ENCODE measurements at places on chromosomes 3 and 15.

DNA sequence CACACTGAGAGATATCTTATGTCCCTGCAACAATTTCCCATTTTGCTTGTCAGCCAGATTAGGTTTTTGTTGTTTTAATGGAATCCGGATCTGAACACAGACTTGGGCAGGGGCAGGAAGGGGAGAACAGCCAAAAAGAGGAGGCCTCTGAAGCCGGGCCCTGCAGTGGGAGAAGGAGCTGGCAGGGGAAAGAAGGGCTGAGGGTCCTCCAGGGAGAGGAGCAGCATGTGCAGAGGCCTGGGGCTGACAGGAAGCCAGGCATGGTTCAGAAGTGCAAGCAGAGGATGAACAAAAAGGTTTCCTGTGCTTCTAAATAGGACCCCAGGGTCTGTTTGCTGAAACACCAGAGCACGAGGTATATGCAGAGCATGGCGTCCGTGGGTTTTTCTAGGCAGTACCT lies 49.1 kb upstream of the POMGNT2 start:
- DNase-seq = no peak

GRCh38 chr15:46260937-46261336 lies 626.1 kb downstream of the SQOR start:
- no peak for DNase-seq

GRCh38 chr3:158447408-158447807 lies 123.6 kb upstream of the MLF1 start:
- DNase-seq = no peak

GRCh38 chr15:70253461-70254156 lies 155.9 kb upstream of the TLE3 start:
- no peak for DNase-seq

GRCh38 chr3:184085389-184085852 lies 11.4 kb upstream of the HTR3E start:
- DNase-seq = no peak

GRCh38 chr3:52406231-52406661 lies 38.7 kb downstream of the SEMA3G start:
- DNase-seq = no peak

- no peak for DNase-seq
Observed at GRCh38 chr3:105967117-105967516, 98.3 kb upstream of the CBLB start.

DNA sequence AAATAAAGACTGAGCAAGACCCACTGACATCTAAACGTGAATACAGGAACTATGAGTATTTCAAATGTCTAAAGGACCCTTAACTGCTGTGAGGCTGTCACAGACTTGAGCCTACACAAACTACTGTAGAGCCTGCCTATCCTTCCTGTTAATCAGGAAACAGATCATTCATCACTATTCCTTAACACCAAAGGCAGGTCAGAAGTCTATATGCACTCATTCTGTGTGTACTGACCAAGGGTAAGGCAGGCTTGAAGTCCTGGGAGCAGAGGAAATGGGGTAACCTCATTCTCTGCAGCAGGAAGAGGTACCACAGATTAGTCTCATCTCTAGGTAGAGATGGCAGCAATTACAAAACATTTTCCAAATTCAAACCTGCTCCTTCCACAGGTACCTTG lies 30.7 kb downstream of the NPTN start:
- DNase-seq = no peak

- no peak for DNase-seq
Observed at GRCh38 chr15:48671103-48672022, 25.9 kb upstream of the FBN1 start.

DNA sequence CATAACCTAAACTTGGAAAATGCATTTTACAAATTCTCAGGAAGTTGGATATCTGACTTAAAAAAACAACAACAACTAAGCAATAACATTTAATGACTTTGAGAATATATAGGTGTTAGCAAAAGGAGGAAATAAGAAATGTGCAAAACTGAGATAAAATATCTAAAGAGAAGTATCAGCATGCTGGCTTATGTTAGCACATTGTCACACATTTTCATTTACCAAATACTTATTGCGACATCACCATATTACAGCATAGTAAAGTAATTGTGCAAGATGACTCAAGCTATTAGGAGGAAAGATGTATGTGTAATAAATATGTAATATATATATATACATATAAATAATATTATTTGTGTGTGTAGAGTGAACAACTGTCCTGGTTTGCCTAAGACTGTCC lies 9.2 kb downstream of the PTX3 start:
- DNase-seq = no peak

- no peak for DNase-seq
Observed at GRCh38 chr3:34782871-34783270, 856.5 kb upstream of the ARPP21 start.

- no peak for DNase-seq
Observed at GRCh38 chr3:133989936-133990702, 39.6 kb downstream of the SLCO2A1 start.

DNA sequence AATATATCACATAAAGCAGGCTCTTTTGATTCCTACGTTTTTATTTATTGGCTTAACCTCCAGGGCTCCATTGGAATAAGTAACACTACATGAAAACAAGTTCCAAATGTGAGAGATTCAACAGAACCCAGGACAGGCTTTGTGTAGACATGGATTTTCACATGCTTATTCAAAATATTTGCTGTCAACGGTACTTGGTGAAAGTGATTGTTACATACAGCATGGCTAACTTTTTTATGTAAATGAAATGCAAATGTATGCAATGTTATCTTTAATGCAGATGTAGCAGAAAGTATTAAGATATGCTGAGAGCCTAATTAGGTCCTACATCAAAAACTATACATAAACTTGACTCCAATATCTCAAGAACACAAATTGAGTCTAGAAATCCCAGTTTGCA lies 212.0 kb downstream of the RORA start:
- DNase-seq = no peak

DNA sequence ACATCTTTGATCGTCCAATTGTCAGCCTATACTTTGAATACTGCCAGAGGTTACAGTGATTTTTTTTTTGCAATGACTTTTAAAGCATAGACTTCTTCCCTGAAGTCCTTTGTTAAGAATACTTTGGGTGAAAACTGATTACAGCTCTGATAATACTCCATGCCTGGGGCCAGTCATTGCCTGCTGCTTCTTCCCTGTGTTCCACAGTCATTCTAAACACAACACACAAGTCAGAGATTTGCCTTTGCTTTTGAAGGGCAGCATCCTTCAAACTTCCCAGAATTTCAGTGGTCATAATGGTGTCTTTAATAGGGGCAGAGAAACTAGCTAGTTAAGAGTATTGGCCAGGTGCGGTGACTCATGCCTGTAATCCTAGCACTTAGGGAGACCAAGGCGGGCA lies 153.7 kb upstream of the PLAAT1 start:
- DNase-seq = no peak

- DNase-seq = no peak
Observed at GRCh38 chr3:4736284-4736861, 242.9 kb upstream of the BHLHE40 start.

- no peak for DNase-seq
Observed at GRCh38 chr15:40420071-40420713, 14.6 kb downstream of the IVD start.

DNA sequence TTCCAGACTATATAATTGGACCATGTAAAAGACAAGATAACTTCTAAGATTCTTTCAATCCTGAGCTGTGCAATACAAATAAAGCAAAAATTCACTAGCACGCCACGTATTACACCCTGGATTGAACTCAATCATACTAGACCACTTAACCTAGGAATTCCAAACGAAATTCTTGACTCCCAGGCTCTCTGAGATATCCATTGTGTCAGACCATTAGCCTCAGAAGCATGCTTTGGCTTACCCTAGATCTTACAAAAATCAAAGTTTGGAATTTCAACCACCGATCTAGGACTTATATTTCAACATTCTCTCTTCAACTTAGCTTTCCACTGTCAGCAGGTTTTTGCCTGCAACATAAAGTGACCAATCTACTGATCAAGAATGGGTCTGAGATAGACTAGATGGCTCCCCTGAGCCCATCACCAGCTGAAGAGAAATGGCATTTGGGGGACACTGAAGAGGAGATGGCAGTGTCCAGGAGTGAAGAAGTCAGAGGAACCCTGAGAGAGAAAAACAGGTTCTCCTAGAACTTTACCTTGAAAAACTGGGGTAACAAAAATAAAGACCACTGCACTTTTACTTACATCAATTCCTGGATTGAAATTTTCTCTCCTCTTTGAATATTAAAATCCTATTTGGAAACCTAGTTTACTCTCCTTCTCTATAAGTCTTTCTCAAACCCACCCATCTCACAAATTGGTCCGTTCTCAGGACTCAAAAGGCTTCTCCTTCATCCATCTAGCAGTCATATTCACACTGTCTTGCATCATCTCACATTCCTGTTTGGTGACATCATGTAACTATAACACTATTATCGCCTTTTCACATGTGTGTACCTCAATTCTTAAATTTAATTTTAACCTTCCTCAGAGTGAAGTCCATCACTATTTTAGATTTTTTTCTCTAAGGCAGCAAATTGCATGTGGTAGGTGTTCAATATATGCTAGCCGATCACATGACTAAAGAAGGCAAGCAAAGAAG lies 18.5 kb downstream of the CPNE4 start:
- no peak for DNase-seq

DNA sequence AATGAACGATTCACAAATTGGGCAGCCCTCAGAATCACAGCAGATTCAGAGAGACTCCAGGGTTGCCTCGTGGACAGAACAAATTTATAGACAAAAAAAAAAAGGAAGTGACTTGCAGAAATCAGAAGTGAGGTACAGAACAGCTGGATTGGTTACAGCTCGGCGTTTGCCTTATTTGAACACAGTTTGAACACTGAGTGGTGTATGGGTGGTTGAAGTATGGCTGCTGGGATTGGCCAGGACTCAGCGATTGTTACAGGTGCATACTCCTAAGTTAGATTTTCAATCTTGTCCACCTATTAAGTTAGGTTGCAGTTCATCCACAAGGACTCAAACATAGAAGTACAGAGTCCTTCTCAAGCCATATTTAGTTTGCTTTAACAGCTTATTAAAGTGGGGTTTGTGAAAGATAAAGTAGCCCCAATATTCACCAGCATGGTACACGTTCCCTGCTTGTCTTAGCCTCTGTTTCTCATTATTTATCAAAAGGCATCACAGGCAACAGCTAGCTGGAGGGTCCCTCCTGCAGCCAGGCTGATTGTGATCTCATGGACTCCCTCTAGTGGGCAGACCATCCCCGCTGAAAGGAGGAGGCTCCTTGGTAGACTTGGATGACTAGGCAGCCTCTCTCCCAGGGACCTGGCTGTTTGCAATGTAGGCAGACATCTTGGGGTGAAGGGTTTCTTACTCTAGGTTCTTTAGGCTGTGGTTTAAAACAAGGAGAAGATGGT lies 17.6 kb upstream of the ALDH1L1 start:
- DNase-seq = no peak

GRCh38 chr15:58010983-58011382 lies 54.5 kb downstream of the ALDH1A2 start:
- DNase-seq = no peak

DNA sequence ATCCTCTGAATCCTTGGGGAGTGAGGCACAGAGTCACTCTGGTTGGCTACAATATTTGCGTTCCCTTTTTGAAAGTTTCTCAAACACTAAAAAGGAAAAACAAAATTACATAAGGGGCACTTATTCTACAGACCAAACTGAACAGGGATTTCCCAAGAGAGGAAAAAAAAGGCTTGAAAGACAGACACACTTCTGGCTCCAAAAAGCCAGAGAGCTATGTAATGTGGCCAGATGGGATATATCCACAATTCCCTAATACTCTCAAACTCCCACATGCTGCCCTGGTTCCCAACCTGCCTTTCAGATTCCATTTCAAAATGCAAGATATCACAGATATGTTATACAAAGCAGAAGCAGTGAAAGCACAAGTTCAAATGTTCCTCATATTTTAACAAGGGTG lies 1.6 kb downstream of the FRMD4B start:
- no peak for DNase-seq

DNA sequence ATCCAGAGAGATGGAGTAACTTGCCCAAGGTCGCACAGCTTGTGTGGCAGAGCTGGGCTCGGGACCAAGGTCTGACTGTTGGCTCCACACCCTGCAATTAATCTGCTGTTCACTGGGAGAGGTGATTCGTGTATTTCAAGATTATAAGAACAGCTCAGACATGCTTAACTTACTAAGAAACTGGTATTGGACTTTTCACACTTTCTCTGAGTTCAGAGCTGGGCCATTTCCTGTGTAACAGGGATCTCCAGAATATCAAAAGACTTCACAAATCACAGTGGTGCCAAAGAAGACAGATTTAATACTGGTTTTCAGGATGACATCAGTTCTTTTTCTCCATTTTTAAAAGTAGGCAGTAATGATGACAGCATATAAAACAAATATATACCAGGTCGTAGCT lies 156.8 kb upstream of the UBE2E1 start:
- no peak for DNase-seq

GRCh38 chr3:195227871-195228270 lies 43.1 kb downstream of the XXYLT1 start:
- no peak for DNase-seq

GRCh38 chr3:181860235-181860634 lies 148.5 kb downstream of the SOX2 start:
- DNase-seq = no peak

- no peak for DNase-seq
Observed at GRCh38 chr3:124764746-124765145, 34.5 kb downstream of the UMPS start.
